ENCODE measurements at places on chromosomes 12 and 14. TPM values are rescaled to one million over a fixed set of nuclear protein-coding genes. Genes with fewer than 3 reads are reported as not detected.

KLHL33 gene
- total RNA-seq: 0.05 TPM

CLEC2A gene
- not detected for total RNA-seq

SERPINA6 gene
- total RNA-seq: 0.32 TPM

KRT3 gene
- total RNA-seq: not detected

FGF23 gene
- not detected for total RNA-seq

ANO4 gene
- 2.0 TPM for total RNA-seq

PTPRO gene
- total RNA-seq: 5.2 TPM

TUNAR gene
- not detected for total RNA-seq

GPR84 gene
- 0.16 TPM for total RNA-seq

FBXO33 gene
- 25.7 TPM for total RNA-seq

POTEG gene
- 20.4 TPM for total RNA-seq

FAM181A gene
- total RNA-seq: not detected

OAS2 gene
- total RNA-seq: 2.4 TPM

MYF5 gene
- total RNA-seq: not detected

KRT71 gene
- total RNA-seq: not detected

ANO2 gene
- 0.21 TPM for total RNA-seq

CCDC196 gene
- total RNA-seq: not detected

PPM1H gene
- 3.0 TPM for total RNA-seq

KRT82 gene
- total RNA-seq: not detected

MGAT4C gene
- total RNA-seq: 0.90 TPM

DPPA3 gene
- total RNA-seq: not detected

VEZT gene
- total RNA-seq: 38.2 TPM

EPYC gene
- not detected for total RNA-seq

ATF1 gene
- total RNA-seq: 73.9 TPM

IGF1 gene
- total RNA-seq: not detected

INSM2 gene
- total RNA-seq: not detected

PZP gene
- total RNA-seq: not detected

GALNT16 gene
- 0.08 TPM for total RNA-seq

WNT5B gene
- 0.64 TPM for total RNA-seq

HCAR1 gene
- not detected for total RNA-seq

MAP1LC3B2 gene
- total RNA-seq: 0.26 TPM

ZDHHC17 gene
- 50.1 TPM for total RNA-seq

GZMH gene
- not detected for total RNA-seq

RAPGEF3 gene
- 3.5 TPM for total RNA-seq

MLEC gene
- 82.7 TPM for total RNA-seq

IPO8 gene
- total RNA-seq: 27.2 TPM

DMAC2L gene
- total RNA-seq: 11.8 TPM

LGMN gene
- total RNA-seq: 14.0 TPM

SERPINA5 gene
- 14.3 TPM for total RNA-seq
